ENCODE measurements at places on chromosomes 16 and 17. TPM values are rescaled to one million over a fixed set of nuclear protein-coding genes. Genes with fewer than 3 reads are reported as not detected.

LCMT1 gene
- total RNA-seq, result 53.7 TPM

KRT39 gene
- total RNA-seq, result not detected

GHDC gene
- 15.2 TPM for total RNA-seq

KCNAB3 gene
- total RNA-seq, result 1.2 TPM

AANAT gene
- not detected for total RNA-seq

CXCL16 gene
- total RNA-seq, result 1.2 TPM

PARN gene
- total RNA-seq, result 18.5 TPM

TLCD3B gene
- total RNA-seq, result 1.2 TPM

CNTNAP1 gene
- 32.8 TPM for total RNA-seq

MKS1 gene
- 17.4 TPM for total RNA-seq

SSTR5 gene
- total RNA-seq, result not detected

OR1D2 gene
- total RNA-seq, result not detected

ACSM2A gene
- not detected for total RNA-seq

PAM16 gene
- total RNA-seq, result 29.1 TPM

CLEC18A gene
- under 0.01 TPM for total RNA-seq

BCAR1 gene
- 85.1 TPM for total RNA-seq

TMEM98 gene
- total RNA-seq, result 206 TPM

PYDC1 gene
- total RNA-seq, result not detected

LITAFD gene
- not detected for total RNA-seq

All from myometrial cell (primary cell).